Tongue (tissue), 3 donors: ENCODE measurements at places on chromosomes 7 and 10. TPM values are rescaled to one million over a fixed set of nuclear protein-coding genes. Genes with fewer than 3 reads are reported as not detected.

DNA sequence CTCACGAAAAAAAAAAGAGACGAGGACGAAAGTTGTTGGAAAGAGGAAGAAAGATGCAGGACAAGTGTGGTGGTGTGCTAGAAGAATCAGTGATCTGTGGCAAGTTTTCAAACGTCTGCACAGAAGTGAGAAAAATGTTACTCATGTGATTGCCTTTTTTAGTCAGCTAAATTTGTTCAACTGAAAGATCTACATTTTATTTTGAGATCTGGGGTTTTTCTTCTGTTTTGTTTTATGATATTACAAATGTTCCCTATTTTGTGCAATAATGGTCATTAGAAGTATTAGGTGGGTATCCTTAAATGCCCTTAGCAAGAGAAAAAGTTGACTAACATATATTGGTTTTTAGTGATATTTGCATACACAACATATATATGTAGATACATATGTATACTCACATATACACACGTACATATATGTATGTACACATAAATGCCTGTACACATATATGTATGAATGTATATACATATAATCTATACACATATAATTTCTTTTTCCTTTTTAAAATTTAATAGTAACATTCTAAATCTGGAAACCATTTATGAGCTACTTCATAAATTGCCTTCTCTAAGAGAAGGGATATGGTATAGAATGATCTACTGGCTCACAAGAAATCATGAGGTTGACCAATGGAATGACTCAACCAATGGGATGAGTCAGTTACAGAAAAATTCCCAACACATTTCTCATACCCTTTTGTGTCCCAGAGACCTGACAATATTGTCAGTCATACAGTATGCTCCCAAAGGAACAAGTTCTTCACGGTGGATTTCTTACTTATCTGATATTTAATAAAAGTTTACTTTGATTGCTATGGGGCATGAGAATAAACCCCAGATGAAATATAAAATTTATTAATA, 38.4 kb downstream of the SLC39A12 start:
- DNase-seq = no peak

- DNase-seq = no peak
These were observed 34.9 kb upstream of the FOXL3 start for GRCh38 chr7:255038-255435.

DNA sequence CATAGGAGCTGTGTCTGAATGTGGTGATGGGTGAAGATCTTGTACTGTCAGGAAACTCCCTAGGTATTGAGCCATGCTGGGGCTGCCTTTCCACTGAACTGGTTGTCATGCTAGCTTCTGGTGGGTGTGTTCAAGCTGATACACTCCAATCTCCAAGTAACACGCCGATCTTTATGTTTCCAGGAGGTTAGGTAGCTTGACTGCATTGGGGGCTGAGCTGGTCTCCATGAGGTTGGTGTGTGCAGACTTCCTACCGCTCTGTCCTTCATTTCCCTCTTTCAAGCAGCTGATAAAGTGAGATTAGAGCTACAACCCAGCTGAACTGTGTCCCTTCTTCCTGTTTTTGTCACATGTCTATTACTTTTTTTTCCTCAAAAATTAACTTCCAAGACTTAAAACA, 265.5 kb downstream of the ANKRD30A start:
- DNase-seq = no peak

- peak; percentile 82 for DNase-seq
These were observed 551.0 kb upstream of the AUTS2 start for GRCh38 chr7:69047151-69047754.

- DNase-seq = no peak
These were observed 765 bp downstream of the WBP1L start for GRCh38 chr10:102744374-102745051.

- no peak for DNase-seq
These were observed 25.5 kb upstream of the RBM33 start for GRCh38 chr7:155618708-155619633.

DNA sequence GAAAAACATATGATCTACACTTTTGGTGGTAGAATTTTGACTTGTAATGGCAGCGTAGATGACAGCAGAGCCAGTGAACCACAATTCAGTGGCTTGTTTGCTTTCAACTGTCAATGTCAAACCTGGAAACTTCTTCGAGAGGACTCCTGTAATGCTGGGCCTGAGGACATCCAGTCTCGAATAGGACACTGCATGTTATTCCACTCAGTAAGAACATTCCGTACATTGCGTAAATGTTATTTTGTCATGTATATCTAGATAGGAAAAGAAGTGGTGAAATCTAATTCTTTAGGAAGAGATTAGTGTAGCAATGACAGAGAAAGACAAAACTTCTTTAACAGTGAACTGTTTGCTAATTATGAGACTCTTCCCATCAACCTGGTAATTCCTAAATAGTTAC, 112.9 kb downstream of the PODXL start:
- DNase-seq = no peak

DNA sequence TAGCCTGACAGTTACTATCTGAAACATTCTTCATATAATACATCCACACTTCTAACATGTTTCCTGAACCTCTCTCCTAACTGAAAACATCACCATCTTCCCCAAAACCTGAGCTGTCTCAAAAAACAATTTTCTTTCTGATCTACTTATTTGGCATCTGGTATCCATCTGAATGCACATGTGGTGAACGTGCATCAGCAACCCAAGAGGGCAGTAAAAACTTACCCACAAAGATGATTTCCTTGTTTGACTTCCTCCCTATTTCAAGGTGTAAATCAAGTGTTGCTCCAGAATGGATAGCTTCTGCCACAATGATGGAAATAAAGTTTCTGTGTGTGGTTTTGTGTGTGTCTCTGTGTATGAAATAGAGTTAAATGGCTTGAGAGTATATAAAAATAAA, 500.4 kb downstream of the MAGI2 start:
- no peak for DNase-seq

DNA sequence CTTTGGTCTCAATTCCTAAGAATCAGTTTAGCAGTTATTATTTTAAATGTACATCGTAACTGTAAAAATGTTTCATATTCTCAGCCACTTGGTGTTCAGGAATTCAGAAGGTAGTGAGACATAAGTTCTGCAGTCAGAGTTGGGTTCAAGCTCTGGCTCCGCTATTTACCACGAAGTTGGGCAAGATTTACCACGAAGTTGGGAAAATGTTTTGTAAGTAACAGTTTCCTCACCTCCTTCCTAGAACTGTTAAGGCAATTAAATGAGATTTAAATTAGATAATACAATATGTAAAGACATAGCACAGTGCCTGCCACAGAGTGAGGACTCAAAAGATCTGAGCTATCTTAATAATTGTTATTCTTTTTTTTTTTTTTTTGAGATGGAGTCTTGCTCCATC, 16.3 kb upstream of the ABLIM1 start:
- DNase-seq = no peak

DNA sequence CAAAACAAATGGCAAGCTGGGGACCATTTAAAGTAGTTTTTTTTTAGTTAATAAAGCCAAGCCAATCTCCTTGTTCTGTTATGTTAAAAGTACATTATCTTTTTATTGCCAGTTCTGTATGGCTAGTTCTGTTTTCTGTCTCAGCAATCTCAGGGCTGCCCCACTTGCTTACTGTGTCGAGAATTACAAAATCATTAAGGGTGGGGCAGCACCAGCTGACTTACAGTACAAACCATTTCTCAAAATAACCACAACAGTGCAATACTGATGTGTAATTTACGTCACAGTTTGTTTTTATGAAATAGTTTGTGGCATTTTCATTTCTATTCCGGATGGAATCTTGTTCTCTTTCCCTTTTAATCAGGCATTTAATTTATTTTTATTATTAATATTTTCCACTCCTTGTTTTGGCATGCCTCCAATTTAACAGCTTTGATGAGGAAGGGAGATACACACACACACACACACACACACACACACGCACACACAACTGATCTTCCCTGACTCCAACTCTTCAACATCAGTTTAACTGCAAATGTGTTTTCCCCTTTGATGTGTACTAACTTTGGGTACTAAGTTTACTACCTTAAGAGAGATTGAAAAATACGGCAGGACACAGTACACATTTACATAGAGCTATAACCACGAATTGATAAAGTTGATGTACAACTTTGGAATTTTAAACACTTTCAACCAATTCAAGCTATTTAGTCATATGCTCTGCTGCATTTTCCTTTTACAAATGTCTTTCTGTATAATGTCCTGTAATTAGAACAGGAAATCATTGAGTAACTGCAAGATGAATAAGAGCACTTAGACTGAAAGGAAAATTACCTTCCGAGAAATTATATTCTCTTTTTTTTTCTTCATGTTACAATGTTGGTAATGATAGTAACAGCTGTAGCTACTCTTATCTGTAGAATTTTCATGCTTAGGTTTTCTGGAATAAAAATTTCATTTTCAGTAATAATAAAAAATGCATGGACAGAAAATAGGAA, 91.5 kb downstream of the ARID5B start:
- DNase-seq = peak; percentile 76

Gene GPR15LG
- total RNA-seq = not detected

Gene ZNF736
- 24.1 TPM for total RNA-seq

Gene ACBD7
- 1.0 TPM for total RNA-seq

Gene CYP2C8
- 0.31 TPM for total RNA-seq
